ENCODE measurements at places on chromosomes 16 and 17. TPM values are rescaled to one million over a fixed set of nuclear protein-coding genes. Genes with fewer than 3 reads are reported as not detected.

Gene ELMO3
- total RNA-seq = 0.80 TPM

Gene MYH8
- total RNA-seq = not detected

Gene MARVELD3
- total RNA-seq = 0.27 TPM

Gene STX1B
- 1.5 TPM for total RNA-seq

Gene ATP2A1
- 5.2 TPM for total RNA-seq

Gene ANKRD40CL
- total RNA-seq = not detected

Gene FGF11
- total RNA-seq = 0.85 TPM

Gene HOXB5
- 2.1 TPM for total RNA-seq

Gene MT4
- not detected for total RNA-seq

Gene FBXO47
- not detected for total RNA-seq

Gene CLEC18B
- total RNA-seq = 0.03 TPM

Gene SLC38A8
- total RNA-seq = 0.09 TPM

Gene KRTAP9-4
- total RNA-seq = not detected

Gene C16orf86
- 0.13 TPM for total RNA-seq

Gene SMPD3
- total RNA-seq = 0.18 TPM

Gene JPT2
- 167 TPM for total RNA-seq

Gene KRT14
- total RNA-seq = 0.11 TPM

Gene UMOD
- total RNA-seq = not detected

Gene ARHGDIG
- 3.1 TPM for total RNA-seq

Gene MT1H
- total RNA-seq = not detected

Gene COL1A1
- total RNA-seq = 8.9 TPM

Gene SDR42E1
- 1.2 TPM for total RNA-seq

Gene CCL3
- not detected for total RNA-seq

Gene ARMC5
- 13.7 TPM for total RNA-seq

Gene TMED6
- total RNA-seq = not detected

Gene KRTAP2-1
- not detected for total RNA-seq

Gene HSD17B2
- total RNA-seq = not detected

Gene GP1BA
- total RNA-seq = not detected

Gene MARCHF10
- total RNA-seq = 1.7 TPM

Gene CTRL
- 1.9 TPM for total RNA-seq

Gene NXPH3
- 1.5 TPM for total RNA-seq

Gene DYNLRB2
- not detected for total RNA-seq

Gene NEUROD2
- total RNA-seq = 0.01 TPM

Gene EPOP
- total RNA-seq = 12.0 TPM

Gene CD7
- 0.19 TPM for total RNA-seq

Gene ORC6
- 43.3 TPM for total RNA-seq

Gene ANKS4B
- 0.02 TPM for total RNA-seq

Gene FOXF1
- not detected for total RNA-seq

Gene PRSS8
- total RNA-seq = 1.3 TPM

Gene SLC2A4
- total RNA-seq = 0.35 TPM

Gene UBALD1
- 67.4 TPM for total RNA-seq

Gene MYO15B
- total RNA-seq = 53.5 TPM

Gene SLC25A19
- 18.3 TPM for total RNA-seq

Gene CPHXL
- total RNA-seq = not detected

All from A549 treated with AZD2906 at 1 μM for 4 hours (cell line).